ENCODE measurements at places on chromosomes 3 and 15.

GRCh38 chr3:22349215-22349851, 598.3 kb upstream of the ZNF385D start:
- no peak for DNase-seq

- no peak for DNase-seq
Measured at GRCh38 chr3:106466881-106467280, 598.1 kb upstream of the CBLB start.

- DNase-seq: no peak
Measured at GRCh38 chr15:83694015-83694414, 40.1 kb downstream of the ADAMTSL3 start.

GRCh38 chr15:23035964-23036566, 3.3 kb downstream of the TUBGCP5 start:
- peak; percentile 53 for DNase-seq

- no peak for DNase-seq
Measured at GRCh38 chr15:99956022-99956775, 223.0 kb upstream of the LYSMD4 start.

DNA sequence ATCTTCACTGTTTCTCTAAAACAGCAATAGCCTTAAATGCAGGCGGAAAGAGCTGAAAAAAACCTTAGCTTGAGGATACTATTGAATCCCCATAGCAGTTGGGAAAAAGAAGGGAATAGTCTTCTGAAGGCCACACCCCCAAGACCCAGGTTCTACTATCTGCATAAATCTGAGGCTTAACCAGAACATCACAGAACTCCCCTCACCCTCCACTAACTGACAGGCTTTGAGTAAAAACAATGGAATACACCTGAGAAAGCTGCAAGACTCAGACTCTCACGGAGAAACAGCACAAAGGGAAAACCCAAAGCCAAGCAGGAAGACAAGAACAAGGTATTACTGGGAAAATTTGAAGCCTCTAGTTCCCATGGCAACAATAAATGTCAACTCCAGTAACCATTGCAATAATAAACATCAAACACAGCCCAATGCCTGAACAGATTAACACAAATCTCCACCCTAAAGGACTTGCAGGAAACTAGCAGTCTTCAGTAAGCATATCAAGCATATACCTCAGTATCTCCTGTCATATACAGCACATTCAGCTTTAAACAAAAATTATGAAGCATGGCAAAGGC, 56.4 kb downstream of the TMCC1 start:
- DNase-seq: no peak

DNA sequence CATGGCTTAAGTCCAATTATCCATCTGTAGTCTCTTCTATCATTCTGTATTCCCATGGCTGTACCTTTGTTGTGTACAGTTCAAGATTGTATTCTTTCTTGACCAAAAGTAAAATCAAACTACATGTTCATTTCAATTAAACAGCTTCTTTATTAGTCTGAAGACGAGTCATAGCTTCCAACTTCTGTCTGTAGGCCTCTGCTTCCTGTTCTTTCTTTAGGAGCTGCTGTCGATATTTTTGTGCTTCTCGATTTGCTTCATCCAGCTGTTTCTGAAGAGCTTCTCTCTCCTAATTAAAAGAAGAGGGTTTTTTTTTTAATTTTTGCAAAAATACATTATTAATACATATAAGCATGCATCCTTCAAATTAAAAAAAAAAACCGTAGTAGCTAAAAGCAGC, 13.0 kb upstream of the HDC start:
- DNase-seq: no peak
